Cardiac muscle cell (in vitro differentiated cells and primary cell): ENCODE measurements at places on chromosomes 7 and 10.

DNA sequence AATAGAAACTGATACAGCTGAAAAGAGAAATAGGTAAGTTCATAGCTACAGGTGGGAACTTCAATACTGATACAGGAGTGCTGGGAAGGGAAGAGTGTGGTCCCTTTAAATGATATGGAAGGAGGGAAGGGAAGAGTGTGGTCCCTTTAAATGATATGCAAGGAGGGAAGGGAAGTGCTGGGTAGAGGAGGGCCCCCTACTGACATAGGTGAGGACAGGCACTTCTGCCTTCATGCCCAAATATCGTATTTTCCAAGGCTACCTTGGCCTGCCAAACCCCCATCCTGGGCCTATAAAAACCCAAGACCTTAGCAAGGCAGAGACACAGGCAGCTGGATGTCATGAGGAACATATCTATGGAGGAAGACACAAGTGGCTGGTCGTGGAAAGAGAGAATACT, 92.3 kb downstream of the MAGI2 start:
- no peak for DNase-seq

GRCh38 chr10:66795866-66796265, 130.0 kb upstream of the LRRTM3 start:
- no peak for DNase-seq

DNA sequence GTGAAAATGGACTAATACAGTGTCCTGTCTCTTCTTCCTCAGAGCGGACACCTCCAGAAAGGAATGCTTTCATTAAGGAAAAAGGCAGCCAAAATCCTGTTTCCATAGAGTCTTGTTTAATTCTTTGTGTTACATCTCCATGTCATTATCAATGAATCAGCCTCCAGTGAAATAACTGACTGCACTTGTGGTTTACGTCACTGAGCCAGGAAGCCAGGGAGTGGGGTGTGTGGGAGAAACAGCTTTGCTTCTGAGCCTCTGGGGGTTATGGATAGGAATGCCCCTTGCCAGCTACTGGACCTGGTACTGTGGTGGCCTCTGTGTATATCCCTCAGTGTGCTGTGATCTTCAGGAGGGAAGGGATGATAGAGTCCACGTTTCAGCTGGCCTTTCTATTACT, 416.8 kb downstream of the GALNT17 start:
- no peak for DNase-seq

- no peak for DNase-seq
Measured at GRCh38 chr7:151727579-151728285, 149.2 kb downstream of the PRKAG2 start.
